Lower leg skin (tissue), 4 donors: ENCODE measurements at places on chromosomes 16 and 17. TPM values are rescaled to one million over a fixed set of nuclear protein-coding genes. Genes with fewer than 3 reads are reported as not detected.

TP53TG3B gene
- not detected for total RNA-seq

DNA sequence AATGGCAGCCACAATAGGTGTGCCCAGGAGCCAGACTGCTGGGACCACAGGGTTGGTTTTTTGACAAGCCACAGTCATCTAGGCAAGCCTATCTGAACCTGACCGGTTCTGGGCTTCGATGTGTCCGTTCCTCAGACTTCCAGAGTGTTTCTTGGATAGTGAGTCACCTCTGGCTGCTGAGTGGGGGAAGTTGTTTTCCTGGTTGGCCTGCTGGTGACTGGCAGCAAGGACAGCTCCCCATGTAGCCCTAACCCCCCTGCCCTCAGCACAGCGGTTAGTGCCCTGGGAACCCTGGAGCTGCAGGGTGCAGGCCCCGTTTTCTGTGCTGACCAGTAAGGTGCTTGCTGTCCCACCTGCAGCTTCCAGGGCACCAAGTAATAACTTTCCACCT, 65.5 kb downstream of the PLD6 start:
- DNase-seq, result no peak

DNA sequence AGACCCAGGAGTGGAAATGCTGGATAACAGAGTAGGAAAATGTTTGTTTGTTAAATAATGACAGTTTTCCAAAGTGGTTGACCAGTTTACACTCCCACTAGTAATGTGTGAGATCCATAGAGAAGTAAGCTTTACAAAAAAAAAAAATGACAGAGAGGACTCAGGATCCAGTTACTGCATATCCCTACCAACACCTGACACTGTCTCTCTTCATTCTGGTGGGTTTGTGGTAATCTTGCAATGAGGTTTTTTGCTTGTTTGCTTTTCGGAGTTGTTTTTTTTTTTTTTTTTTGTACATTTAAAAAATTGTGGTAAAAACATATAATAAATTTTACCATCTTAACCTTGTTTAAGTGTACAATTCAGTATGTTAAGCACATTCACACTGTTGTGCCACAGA, 23.6 kb upstream of the HOXB9 start:
- DNase-seq, result no peak

DNA sequence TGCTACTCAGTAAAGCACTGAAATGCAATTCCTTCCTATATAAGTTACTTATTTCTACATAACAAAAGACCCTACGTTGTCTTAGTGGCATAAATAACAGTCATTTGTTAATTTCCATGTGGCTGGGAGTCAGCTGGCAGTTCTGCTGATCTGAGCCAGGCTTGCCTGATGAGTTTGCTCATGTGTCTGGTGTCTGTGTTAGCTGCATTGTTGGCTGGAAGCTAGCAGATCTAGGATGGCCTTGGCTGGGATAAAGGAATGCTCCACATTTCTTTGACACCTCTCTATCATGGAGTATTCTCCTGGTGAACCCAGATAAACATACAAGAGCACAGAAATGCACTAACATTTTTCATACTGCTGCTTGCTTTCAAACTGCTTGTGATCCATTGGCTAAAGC, 264.4 kb upstream of the MON1B start:
- DNase-seq, result no peak

DNA sequence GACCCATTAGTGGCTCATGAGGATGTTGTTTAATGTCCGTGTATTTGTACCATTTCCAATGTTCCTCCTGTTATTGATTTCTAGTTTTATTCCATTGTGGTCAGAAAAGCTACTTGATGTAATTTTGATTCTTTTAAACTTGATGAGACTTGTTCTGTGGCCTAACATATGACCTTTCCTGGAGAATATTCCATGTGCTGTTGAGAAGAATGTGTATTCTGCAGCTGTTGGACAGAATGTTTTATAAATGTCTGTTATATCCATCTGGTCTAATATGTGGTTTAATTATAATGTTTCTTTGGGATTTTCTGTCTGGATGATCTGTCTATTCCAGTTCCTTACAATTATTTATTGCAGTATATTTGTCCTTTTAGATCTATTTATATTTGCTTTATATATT, 2.9 kb upstream of the ABCA10 start:
- no peak for DNase-seq

DNA sequence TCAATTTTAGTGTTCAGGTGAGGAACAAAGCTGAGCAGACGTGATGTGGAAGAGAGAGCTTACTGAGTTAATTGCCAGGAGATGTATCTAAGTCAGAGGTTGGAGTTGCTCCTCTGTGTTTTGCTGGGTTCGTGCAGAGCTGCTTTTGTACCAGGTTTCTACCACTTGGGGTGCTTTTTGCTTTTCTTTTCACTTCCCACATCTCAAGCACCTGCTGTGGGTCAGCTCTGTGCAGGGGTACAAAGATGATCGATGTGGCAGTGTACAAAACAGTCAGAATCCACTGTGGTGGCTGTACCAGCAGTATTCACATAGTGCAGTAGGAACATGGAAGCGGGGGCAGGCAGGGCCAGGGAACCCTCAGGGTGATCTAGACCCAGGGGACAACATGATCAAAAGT, 14.8 kb downstream of the UNK start:
- DNase-seq, result no peak

DNA sequence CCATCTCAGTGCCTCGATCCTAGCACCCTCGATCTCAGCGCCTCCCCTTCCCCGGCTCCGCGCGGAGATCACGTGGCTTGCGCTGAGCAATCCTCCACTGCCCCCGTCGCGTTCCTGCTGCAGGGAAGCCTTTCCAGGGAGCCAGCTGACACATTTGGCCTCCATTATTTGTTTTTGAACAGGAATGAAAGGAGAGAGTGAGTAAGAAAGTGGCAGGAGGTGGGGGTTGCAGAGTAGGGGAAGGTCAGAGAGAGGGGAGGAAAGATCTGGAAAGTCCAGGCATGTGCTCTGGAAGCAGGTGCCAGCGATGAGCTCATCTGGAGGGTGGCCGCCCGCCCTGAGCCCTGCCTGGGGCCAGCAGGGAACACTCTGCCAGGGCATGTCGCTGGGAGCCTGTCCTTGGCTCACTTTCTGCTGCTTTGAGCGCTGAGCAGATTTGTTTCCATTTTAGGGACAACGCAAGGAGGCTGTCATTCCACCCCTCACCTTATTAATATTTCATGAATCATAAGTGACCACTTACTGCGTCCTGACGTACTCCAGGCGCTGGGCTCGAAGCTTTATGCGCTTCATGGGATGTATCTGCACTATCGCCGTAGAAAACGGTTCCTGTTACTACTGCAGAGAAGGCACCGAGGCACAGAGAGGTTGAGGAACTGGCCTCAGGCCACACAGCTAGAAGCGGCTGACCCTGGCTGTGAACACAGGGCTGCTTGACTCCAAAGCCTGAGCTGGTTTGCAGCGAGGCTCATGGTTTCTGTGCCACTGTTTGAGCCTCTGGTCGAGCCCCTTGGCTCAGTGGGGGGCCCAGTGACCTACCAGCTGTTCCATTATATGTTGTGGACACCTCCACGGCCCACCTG, 283.1 kb downstream of the SEC14L1 start:
- DNase-seq, result peak; percentile 97

DNA sequence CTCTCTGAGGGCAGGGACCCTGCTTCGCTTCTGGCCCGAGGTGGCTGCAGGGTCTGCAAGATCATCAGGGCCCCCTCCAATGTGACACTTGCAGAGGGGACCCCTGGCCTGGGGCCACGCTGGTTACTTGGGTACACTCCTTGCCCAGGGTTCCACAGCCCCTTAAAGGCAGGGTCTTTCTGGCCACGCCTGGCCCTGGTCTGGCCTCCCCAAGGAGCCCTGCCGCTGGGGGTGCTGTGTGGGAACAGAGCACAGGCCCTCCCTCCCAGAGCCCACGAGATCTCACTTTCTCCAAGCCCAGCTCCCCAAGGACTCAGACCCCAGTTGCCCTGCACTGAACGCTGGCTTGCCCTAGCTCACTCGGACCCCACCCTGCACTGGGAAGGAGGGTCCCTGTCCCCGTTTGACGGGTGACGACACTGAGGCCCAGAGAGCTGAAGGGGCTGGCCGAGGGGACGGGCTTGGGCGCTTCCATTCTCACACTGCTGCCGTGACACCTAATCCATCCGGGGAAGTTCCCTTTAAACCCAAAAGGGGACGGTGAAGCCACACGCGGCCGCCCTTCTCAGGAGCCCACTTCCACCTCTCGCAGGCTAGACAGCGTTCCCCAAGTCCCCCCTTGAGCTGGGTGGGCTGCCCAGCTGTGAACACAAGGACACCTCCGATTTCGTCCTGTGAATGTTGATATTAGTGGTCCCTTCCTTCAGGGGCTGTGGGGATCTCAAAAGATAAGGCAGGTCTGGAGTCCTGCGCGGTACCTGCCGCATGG, 26.9 kb upstream of the OSGIN1 start:
- DNase-seq, result no peak

DNA sequence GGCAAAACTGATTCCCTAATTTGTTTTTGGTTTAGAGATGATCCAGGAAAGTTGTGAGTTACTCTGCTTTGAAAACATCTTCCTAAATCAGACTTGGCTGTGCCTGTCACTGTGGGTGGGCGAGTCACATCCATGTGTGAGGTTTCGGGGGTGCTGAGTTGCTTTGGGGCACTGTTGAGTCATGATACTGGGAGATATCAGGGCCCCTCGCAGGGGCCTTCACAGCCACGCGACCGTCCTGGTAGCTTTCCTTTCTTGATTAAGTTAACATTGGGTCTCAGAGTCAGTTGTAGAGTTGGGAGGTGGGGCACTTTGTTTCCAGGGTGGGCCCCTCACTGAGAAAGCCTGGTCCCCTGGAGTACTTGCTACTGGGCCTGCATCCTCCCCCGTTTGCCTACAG, 58.3 kb upstream of the LGALS9 start:
- DNase-seq, result no peak

UTS2R gene
- not detected for total RNA-seq

- DNase-seq, result no peak
Observed at GRCh38 chr16:68100488-68100887, 15.3 kb downstream of the NFATC3 start.

DNA sequence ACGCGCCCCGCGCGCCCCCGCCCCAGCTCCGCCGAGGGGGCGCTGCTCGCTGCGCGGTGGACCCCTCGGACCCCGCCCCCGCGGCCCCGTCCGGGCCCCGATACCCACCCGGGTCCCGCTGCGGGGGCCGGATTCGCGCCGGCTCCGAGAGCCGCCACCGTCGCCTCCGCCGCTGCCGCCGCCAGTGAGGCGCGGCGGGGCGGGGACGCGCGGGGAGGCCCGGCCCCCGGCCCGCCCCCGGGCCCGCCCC, at the start of gene TBC1D16:
TSS of gene TBC1D16 (minus strand) at position 186 of the 250 bp plus-strand sequence. CDS start 22,325 bp downstream, outside the sequence.
- DNase-seq, result no peak

SIAH1 gene
- total RNA-seq, result 33.4 TPM

GRCh38 chr17:59401725-59402124, 70.3 kb downstream of the YPEL2 start:
- no peak for DNase-seq

ERCC4 gene
- total RNA-seq, result 4.0 TPM

BTBD17 gene
- 0.22 TPM for total RNA-seq

CASKIN1 gene
- total RNA-seq, result 1.4 TPM

DNA sequence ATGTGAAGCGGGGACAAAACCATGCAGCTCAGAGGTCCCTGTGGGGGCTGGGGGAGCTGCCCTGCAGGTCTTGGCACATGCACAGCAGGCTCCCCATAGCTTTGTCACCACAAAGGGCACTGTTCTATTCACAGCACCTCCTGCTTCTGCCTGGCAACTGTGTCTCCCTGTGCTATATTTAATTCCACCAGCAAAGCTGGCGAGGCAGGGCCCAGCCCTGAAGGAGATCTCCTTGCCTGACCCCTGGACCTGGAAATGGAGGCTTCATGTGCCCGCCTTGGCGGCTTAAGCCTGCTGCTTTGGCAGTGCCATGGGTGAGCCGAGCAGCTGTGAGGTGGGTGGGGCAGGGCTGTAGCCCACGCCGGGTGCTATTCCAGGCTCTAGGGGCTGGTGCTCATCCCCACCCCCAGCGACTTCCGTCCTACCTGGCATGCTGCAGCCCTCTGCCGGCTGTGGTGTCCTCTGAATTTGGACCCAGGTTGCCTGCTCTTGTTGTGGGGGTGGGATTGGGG, 6.8 kb downstream of the LDHD start:
- DNase-seq, result no peak

- DNase-seq, result no peak
Observed at GRCh38 chr17:29835435-29836351, 94.3 kb downstream of the SSH2 start.

DNA sequence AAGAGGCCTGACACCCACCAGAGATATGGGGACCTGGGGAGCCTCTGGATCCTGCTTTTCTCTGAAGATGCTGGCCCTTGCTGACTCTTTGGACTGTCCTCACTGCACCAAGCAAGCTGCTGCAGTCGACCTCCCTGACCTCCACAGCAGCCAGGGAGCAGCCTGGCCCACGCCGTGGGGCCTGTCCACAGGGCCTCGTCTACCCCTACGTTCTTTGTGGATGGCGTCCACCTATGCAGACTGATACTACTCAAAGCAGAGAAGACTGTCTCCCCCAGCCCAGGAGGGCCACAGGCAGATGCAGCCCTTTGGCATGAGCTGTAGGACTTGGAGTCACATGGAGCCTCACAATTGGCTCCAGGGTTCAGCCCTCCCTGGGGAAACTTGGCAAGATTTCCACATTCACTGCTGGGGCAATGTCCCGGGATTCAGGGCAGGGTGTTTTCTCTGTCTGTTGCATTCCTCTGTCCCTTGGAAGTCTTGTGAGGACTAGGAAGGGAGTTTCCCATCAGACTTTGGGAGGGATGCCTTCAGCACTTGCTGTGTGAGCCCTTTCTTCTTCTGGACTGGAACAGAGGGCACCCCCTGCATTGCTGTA, 152.2 kb downstream of the NTN1 start:
- no peak for DNase-seq

DNA sequence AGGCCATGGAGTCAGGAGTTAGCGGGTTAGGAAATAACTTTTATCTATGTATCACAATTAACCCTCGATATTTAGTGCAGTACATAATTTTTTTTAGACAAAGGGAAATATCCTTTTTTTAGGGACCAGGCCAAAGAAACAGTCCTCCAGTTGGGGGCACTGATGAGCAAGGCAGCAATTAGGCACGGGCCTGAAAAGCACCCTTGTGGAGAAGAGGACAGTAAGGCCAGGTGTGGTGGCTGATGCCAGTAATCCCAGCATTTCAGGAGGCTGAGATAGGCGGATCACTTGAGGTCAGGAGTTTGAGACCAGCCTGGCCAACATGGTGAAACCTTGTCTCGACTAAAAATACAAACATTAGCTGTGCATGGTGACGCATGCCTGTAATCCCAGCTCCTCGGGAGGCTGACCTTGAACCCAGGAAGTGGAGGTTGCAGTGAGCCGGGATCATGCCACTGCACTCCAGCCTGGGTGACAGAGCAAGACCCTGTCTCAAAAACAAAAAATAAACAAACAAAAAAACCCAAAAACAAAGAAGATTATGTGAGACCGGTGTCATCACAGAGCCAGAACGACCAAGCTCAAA, 158.3 kb upstream of the NOL11 start:
- peak; percentile 18 for DNase-seq

CTRB1 gene
- not detected for total RNA-seq

FBF1 gene
- 23.7 TPM for total RNA-seq

GRCh38 chr17:57485916-57486881, 229.9 kb downstream of the MSI2 start:
- no peak for DNase-seq

GRCh38 chr16:1639860-1640259, 27.7 kb downstream of the CRAMP1 start:
- no peak for DNase-seq

PRSS53 gene
- 3.8 TPM for total RNA-seq

GRCh38 chr17:29714146-29714545, 91.4 kb upstream of the CORO6 start:
- no peak for DNase-seq

FAM20A gene
- total RNA-seq, result 5.8 TPM

- no peak for DNase-seq
Observed at GRCh38 chr16:20673071-20673806, 24.2 kb downstream of the ACSM1 start.

GRCh38 chr17:74165797-74166365, 37.6 kb upstream of the RPL38 start:
- no peak for DNase-seq

TBC1D3E gene
- not detected for total RNA-seq

HSD17B2 gene
- 3.0 TPM for total RNA-seq

FBXO39 gene
- total RNA-seq, result 0.54 TPM
